CD14-positive monocyte (primary cell): ENCODE measurements at places on chromosomes 7 and 10.

DNA sequence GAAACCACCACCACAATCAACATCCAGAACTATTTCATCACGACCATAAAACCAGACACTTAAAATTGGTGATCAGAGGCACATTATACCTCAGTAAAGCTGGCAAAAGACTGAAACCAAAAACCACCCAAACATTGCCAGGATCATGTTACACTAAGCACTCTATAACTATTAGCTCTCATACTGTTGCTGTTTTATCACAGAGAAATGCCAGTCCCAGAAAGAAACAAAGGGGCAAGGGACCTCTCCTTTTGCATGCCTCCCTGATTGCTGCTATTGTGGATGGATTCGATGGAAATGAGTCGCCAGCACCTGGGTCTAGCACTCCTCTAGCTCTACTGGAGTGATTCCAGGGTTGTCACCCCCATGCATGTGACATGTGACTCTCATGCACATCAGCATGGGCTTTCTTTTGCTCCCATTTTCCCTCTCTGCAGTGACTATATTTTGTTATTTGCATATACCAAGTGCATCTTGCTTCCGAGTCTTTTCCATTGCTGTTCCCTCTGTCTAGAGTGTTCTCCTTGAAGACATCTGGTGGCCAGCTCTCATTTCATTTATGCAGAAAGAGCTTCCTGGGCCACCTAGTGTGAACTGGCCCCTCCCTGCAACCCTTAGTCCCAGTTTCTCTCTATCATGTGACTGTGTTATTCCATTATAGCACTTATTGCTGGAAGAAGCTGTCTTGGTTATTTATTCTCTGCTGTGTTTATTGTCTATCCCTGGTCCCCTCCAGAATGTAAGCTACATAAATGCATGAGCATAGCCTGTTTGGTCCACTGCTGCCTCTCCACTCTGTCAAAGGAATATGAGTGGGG, 300.6 kb downstream of the PLXNA4 start:
- DNase-seq, result no peak

- DNase-seq, result no peak
Observed at GRCh38 chr7:5629941-5630340, 151.5 kb downstream of the RNF216 start.

DNA sequence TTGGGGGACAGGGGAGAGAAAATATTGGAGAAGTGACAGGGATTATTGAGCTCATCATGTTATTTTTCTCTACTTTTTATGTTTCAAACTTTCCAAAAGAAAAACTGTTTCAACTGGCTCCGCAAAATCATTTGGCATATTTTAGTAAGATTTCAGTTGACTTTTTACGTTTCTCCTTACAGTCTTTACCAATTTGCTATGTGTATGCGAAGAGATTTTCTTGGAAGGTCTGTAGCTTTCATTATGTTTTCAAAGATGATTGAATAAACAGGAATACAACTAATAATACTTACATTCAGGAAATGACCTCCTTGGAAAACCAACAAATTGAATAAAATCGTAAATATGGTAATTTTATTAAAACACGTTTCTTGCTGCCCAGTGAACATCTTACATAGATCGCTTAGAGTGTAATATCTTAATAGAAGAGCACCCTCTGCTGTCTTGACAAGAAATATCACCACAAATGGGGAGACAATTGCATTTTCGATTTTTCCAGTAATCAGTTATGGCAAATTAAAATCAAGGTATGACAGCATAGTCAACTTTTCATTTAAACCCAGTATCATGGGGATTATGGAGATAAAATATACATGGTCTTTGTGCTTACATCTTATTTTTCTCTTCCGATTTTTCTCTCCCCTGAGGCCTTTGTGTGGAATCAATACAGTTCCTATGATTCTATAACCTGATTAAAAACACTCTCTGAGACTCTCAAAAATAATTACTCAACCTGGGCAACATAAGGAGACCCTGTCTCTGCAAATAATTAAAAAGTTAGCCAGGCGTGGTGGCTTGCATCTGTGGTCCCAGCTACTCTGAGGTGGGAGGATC, 43.1 kb downstream of the MBL2 start:
- DNase-seq, result no peak

DNA sequence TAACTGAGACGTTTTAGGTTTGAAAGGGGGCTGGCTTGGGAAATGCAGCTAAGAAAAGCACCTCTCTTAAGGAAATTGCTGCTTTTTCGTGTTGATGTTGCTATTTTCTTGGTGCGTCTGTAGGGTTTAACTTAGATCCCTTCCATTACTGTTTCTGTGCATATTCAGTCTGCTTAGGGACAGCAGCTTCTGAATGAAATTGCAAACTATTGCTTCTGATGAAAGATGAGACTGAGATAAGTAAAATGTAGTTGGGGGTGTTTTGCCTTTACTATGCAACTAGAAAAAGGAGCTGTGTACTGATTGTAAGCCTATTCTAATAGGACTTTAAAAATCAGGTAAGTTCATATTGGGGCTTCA, 772 bp downstream of the HDAC9 start:
- no peak for DNase-seq

DNA sequence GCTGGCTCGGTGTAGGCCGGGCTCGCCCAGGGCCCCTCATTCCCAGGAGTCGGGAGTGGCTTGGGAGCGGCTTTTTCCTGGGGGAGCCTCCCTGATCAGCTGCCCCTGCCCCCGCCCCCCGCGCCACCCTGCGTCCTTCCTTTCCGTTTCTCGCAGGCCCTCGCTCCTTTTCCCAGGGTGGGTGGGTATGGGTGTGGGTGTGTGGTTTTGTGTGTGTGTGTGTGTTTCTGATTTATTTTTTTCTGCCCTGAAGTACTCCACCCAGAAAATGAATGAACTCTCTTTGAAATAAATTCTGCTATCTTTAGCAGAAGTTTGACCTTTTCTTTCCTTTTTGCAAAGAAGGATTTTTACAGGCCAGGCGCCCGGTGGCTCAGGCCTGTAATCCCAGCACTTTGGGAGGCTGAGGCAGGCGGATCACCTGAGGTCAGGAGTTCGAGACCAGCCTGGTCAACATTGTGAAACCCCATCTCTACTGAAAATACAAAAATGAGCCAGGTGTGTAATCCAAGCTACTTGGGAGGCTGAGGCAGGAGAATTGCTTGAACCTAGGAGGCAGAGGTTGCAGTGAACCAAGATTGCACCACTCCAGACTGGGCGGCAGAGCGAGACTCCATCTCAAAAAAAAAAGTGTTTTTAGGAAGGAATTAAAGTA, 30.0 kb upstream of the AP5Z1 start:
- no peak for DNase-seq

- no peak for DNase-seq
Observed at GRCh38 chr7:158027646-158028045, 560.0 kb downstream of the PTPRN2 start.

- no peak for DNase-seq
Observed at GRCh38 chr7:8566016-8566415, 132.6 kb downstream of the NXPH1 start.
